Common myeloid progenitor, CD34-positive (primary cell): ENCODE measurements at places on chromosomes 6 and 20.
A peak's percentile ranks its signal among the peaks of the same experiment; 100 is the strongest.

- H3K36me3 ChIP-seq: no peaks in the 10 kb centered on the region
- H3K27me3 ChIP-seq: no peaks in the 10 kb centered on the region
- no peak overlapping the region for H3K4me3 ChIP-seq
- no peaks in the 10 kb centered on the region for H3K4me1 ChIP-seq
- no peak overlapping the region for H3K27ac ChIP-seq
These were observed 94.9 kb downstream of the MDGA1 start for GRCh38 chr6:37602801-37603200.

DNA sequence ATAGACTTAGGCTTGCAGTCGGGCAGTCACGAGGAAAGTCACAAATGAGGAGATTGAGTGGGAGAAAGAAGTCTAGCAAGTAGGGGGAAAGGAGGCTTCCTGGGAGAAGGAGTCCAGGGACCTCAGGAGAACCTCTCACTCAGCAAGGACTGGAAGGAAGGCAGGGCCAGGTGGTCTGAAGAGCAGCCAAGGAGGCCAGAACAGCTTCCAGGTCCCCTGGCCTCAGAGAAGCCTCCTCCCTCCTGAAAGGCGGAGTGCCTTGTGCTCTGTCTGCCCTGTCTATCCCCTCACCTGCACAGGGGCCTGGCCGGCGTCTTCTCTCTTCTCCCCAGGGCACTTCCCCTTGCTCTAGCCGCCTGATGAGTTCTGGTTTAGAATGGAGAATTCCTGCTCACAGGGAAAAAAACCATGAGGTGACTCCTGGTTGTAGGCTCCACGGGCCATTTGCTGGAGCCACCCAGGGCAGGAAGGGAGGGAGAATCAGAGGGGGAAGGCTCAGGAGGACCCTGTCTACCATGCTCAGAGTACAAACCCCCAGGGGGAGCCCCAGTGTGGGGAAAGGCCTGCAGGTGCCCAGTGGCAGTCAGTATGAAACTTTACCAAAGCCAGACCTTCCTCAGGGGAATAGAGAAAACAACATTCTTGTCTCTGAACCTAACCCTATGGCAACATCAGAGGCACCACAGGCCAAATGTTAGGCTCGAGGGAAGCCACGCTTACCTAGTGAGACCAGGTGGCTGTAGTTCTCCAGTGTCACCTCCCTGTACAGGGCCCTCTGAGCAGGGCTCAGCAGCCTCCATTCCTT, 11.2 kb downstream of the ZNF337 start:
- H3K27ac ChIP-seq: no peak overlapping the region
- no peaks in the 10 kb centered on the region for H3K27me3 ChIP-seq
- H3K4me3 ChIP-seq: no peak overlapping the region
- H3K4me1 ChIP-seq: no peaks in the 10 kb centered on the region
- no peak for DNase-seq

- H3K27ac ChIP-seq: no peak overlapping the region
- H3K27me3 ChIP-seq: peaks cover 13% of the 10 kb centered on the region
- no peaks in the 10 kb centered on the region for H3K36me3 ChIP-seq
- no peaks in the 10 kb centered on the region for H3K4me1 ChIP-seq
- H3K4me3 ChIP-seq: no peak overlapping the region
These were observed 6.4 kb downstream of the LZTS3 start for GRCh38 chr20:3166913-3167342.

DNA sequence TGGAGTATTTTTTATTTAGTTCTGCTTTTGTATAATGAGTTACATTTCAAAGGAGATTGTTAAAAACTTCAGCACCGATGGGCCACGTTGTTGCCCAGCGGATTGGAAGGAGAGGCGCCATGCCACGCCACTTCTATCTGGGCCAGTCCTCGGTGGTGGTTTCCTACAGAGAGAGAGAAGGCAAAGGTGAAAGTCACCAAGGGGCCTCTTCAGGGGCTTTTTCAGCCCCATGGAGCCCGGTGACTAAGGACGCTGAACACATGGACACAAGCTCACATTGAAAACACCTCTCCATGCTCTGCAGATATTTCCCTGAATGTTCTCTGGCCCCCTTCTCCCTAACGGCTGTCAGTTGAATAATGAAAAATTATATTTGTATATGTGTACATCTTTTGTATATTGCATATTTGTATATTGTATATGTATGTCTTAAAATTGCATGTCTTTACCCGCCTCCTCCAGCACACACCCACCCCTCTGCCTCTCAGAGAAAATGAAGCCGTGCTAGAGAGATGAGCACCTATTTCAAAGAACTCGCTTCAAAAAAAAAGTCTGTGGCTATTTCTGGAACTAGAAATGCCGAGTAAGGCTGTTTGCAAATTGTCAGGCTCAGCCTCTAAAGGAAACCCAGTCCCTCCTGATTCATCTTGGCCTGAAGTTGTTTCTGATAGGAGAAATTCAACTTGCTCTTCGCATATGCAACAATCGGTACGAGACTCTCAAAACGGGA, 91.9 kb upstream of the CDH4 start:
- no peaks in the 10 kb centered on the region for H3K36me3 ChIP-seq
- H3K4me3 ChIP-seq: peak overlapping the region; percentile 54
- peak; percentile 59 for DNase-seq
- no peak overlapping the region for H3K27ac ChIP-seq

DNA sequence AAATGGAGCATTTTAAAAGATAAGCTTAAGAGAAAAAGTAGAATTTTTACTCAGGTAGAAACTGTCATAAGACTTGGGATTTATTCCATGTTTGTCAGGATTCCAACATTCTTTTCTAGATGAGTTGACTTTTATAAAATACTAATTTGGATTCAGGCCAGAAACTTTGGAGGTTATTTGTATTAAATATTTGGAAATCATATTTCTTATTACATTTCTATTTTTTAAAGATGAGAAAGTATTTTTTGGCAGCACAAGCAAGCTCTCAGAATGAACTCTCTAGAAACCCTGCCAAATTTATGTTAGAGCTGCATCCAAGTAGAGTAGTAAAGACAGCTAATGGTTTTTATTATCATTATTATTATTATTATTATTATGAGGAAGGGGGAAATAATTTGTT, 1014.9 kb upstream of the GJE1 start:
- no peak overlapping the region for H3K27ac ChIP-seq
- H3K4me3 ChIP-seq: no peak overlapping the region
- no peaks in the 10 kb centered on the region for H3K4me1 ChIP-seq
- H3K36me3 ChIP-seq: no peaks in the 10 kb centered on the region
- no peaks in the 10 kb centered on the region for H3K27me3 ChIP-seq

GRCh38 chr6:87675004-87675681, 26.9 kb downstream of the AKIRIN2 start:
- H3K27me3 ChIP-seq: no peaks in the 10 kb centered on the region
- no peak overlapping the region for H3K27ac ChIP-seq
- no peak for DNase-seq
- H3K36me3 ChIP-seq: peaks cover 43% of the 10 kb centered on the region

DNA sequence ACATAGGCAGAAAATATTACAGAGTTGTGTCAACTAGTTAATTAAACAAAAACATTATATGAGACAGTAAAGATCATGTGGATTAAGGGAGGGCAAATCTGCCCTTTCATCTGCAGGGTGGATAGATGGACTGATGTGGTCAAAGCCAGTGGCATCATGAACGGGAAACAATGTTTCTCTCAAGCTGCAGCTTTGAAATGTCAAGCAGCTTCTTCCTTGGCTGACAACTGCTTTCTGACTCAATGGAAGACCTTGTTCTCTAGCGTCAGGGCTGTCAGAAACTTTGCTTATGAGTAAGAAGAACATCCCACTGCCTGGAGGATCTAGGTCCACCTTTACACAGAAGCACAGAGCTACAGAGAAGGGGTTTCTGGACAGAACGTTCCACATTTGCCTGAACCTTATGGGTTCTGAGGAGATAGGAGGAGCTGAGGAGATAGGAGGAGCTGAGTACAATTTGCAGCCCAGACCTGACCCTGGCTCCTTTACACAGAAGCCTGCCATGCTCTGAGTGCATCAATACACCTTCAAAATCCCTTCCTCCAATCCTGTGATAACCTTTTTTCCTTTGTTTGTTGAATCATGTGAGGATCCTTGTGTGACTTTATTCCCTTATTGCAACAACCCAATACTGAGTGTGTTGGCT, 6.1 kb downstream of the CST5 start:
- H3K4me1 ChIP-seq: peaks cover 8% of the 10 kb centered on the region
- H3K4me3 ChIP-seq: no peak overlapping the region
- no peak overlapping the region for H3K27ac ChIP-seq

GRCh38 chr6:38514399-38514798, 125.3 kb downstream of the BTBD9 start:
- H3K4me1 ChIP-seq: no peaks in the 10 kb centered on the region
- no peak overlapping the region for H3K4me3 ChIP-seq
- no peaks in the 10 kb centered on the region for H3K36me3 ChIP-seq

GRCh38 chr6:116047173-116047933, 13.3 kb downstream of the FRK start:
- H3K4me1 ChIP-seq: no peaks in the 10 kb centered on the region
- no peak for DNase-seq
- no peaks in the 10 kb centered on the region for H3K36me3 ChIP-seq

GRCh38 chr20:22471156-22471836, 113.1 kb downstream of the FOXA2 start:
- no peaks in the 10 kb centered on the region for H3K4me1 ChIP-seq
- DNase-seq: no peak
- H3K27ac ChIP-seq: no peak overlapping the region
- no peaks in the 10 kb centered on the region for H3K36me3 ChIP-seq

GRCh38 chr6:84568971-84569370, 195.4 kb downstream of the TBX18 start:
- no peaks in the 10 kb centered on the region for H3K27me3 ChIP-seq
- peak; percentile 20 for DNase-seq
- H3K4me3 ChIP-seq: no peak overlapping the region
- H3K27ac ChIP-seq: no peak overlapping the region

GRCh38 chr6:154482858-154483257, 27.6 kb downstream of the CNKSR3 start:
- no peaks in the 10 kb centered on the region for H3K27me3 ChIP-seq
- DNase-seq: no peak
- H3K4me3 ChIP-seq: no peak overlapping the region
- no peaks in the 10 kb centered on the region for H3K36me3 ChIP-seq
- H3K4me1 ChIP-seq: peaks cover 22% of the 10 kb centered on the region
- H3K27ac ChIP-seq: no peak overlapping the region

DNA sequence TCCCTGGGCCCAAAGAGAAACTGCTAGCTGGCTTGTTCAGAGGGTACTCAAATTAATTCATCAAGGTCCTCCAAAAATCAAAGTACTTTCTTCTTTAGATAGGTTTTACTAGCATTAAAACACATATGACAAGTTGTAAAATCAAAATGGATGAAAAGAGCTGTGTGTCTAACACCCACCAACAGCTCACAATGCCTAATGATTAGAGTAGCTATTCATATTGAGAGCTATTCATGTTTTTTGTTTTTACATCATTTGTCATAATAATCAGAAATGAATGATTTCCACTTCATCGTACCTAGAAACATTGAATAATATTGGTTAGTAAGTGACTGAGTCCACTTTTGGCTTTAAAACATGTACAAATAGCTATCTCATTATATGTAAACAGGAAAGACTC, 289.9 kb upstream of the RUNX2 start:
- no peaks in the 10 kb centered on the region for H3K4me1 ChIP-seq
- no peak overlapping the region for H3K4me3 ChIP-seq
- H3K27ac ChIP-seq: no peak overlapping the region

DNA sequence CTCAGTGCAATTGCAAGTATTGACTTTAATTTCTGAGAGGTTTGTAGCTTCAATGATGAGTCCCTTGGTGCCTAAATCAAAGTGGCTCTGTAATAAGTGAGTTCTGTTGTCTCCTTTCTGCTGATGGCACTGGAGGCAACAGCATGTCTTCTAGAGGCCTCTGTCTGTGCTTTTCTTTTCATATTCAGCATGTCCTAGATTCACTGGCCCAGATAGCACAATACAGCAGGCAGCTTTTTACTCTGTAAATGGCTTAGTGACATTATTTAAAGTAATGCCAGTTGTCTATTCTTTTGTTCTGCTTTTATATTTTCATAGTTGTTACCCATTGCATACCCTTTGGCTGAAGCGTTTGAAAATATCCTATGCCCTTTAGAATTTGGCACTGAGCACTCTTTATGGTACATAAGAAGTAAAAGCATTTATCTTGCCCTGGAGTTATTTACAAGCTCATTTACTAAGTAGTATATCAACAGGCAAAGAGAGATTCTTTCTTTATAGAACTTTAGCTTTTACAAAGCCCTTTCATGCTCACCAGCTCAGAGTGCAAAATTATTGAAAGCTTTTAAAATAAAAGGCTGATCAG, 271.5 kb upstream of the KCNQ5 start:
- H3K4me3 ChIP-seq: no peak overlapping the region
- H3K27ac ChIP-seq: no peak overlapping the region
- H3K36me3 ChIP-seq: no peaks in the 10 kb centered on the region
- no peaks in the 10 kb centered on the region for H3K27me3 ChIP-seq
- no peaks in the 10 kb centered on the region for H3K4me1 ChIP-seq

DNA sequence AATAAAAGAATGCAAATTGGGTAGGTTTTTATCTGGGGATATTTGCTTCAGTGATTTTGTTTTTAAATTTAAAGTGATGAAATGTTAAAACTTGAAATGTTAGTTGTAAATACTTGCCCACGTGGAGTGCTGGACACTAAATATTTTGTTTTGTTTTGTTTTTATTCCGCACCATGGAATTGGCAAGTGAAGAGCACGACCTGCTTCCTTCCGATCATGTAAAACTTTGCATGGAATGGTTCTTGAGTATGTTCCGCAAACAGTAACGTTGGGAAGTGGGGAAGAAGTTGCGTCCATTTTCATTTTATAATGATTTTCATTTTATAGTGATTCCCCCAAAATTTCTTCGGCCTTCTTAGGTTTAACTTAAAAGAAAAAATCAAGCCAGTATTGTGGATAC, 765 bp downstream of the IRAK1BP1 start:
- H3K4me1 ChIP-seq: peaks cover 3% of the 10 kb centered on the region
- DNase-seq: no peak
- H3K27ac ChIP-seq: peak overlapping the region; percentile 66
- H3K4me3 ChIP-seq: peak overlapping the region; percentile 79

GRCh38 chr6:68042339-68043121, 592.6 kb upstream of the ADGRB3 start:
- H3K27me3 ChIP-seq: no peaks in the 10 kb centered on the region
- no peaks in the 10 kb centered on the region for H3K36me3 ChIP-seq
- no peak for DNase-seq
- H3K4me1 ChIP-seq: no peaks in the 10 kb centered on the region

DNA sequence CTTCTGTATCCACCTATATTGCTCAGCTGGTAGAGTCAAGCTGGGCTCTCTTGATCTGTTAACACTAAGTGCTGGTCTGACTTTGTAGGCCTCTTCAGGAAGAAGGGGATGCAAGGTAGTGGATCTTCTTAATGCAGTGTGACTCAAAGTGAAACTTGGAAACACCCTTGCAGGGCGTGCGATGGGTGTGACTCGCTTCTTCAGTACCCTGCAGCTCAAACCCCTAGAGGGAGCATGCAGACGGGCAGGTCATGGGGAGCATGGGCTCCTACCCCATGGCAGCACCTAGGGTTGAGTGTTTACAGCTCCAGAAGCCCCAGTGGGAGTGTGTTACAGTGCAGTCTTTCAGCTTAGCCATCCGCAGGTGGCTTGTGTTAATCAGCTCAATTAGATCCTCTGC, 757 bp upstream of the SAMD3 start:
- H3K4me3 ChIP-seq: no peak overlapping the region
- no peaks in the 10 kb centered on the region for H3K36me3 ChIP-seq
- no peak for DNase-seq
